Left ventricle myocardium superior (tissue), 1 donor: ENCODE measurements at places on chromosomes 7 and 10. TPM values are rescaled to one million over a fixed set of nuclear protein-coding genes. Genes with fewer than 3 reads are reported as not detected.
A peak's percentile ranks its signal among the peaks of the same experiment; 100 is the strongest.

DNA sequence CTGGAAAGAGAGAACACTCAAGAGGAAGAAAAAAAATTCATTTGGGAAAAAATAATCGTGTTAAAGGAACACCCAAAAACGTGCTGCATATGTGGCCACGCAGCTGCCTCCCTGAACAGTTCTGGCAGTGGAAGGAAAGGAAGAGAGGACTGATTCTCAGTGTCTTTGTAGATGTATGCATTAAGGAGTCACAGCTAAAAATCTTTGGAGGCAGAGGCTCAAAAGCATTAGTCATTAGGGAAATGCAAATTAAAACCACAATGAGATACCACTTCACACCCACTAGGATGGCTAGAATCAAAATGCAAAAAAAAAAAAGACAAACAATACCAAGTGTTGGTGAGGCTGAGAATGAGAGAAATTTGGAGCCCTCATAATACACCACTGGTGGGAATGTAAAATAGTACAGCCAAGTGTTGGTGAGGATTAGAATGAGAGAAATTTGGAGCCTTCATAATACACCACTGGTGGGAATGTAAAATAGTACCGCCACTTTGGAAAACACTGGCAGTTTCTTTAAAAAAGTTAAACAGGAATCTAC is 134.7 kb downstream of the SLIT1 start:
- no peak for DNase-seq

DNA sequence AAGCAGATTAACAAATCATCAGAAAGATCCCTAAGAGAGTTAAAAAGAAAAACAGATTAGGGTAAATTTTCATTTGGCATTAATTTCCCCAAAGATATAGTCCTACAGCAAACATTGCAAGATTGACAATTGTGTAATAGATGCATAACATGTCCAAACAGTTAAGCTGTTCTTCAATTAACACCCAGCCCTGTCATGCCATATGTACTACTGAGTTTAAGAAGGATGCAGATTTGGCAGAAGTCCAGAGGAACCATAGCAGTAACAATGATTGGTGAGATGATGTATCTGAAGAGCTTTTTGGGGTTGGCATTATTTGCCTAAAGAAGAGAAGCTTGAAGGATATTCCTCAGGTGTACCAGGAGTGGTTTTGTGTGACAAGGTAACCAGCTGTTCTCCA is 287.6 kb downstream of the LRMDA start:
- DNase-seq, result no peak

The ELFN1 gene
- 12.0 TPM for total RNA-seq

DNA sequence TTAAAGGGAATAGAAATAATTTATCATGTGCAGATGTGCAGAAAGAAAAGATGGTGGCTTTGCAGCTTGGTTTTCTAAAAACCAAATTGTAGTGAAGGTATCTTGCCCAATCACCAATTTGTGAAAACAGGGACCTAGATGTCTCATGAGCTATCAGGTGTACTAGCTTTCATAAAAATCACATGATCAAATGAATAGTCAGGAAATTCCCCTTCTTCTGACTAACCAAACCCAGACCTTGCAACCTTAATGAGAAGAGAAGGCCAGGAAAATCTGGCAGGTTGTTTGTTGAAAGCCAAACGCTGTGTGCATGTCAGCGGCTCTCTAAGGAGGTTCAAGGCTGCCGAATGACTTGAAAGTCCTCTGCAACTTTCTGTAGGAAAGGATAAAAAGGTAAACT is 304.4 kb upstream of the NRP1 start:
- DNase-seq, result no peak

- no peak for DNase-seq
Measured at GRCh38 chr7:50359258-50359994, 54.9 kb downstream of the IKZF1 start.

GRCh38 chr7:41255113-41255512 is 447.8 kb downstream of the INHBA start:
- no peak for DNase-seq

- peak; percentile 43 for DNase-seq
Measured at GRCh38 chr7:2157473-2158279, 75.1 kb downstream of the MAD1L1 start.

The WNT2 gene
- 0.57 TPM for total RNA-seq

DNA sequence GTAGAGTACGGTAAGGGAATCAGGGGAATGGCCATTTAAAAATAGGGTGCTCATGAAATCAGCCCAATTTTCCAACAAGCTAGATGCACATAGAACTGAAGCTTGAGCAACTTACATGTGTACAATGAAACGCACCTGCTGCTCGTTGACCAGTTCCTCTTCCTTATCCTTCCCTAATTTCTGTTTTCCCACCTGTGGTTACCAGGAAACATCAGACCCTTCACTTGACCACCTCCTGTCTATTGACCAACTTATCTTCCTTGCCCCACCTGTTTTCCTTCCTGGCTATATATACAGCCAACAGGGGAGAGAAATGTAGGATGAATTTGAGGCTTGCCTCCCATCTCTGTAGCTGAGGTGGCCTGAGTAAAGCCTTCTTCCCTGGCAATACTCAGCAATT is 37.8 kb upstream of the RAPGEF5 start:
- DNase-seq, result no peak

DNA sequence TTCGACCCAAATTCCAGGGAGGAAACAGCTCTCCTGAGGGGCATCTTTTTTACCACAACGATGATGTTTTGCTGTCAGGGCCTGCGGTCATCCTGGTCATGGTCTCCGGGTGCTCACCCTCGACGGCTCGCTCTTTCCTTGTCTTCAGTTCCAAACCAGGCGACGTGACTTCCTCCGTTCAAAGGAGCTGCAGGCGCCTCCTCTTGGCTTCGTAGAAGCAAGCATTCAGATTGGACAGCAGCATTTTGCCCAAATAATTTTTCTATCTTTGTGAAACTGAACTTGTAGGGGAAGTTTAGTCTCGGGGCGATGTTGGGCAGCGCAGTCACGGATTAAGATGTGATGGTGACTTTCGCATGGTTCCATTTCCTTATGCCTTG is 208.9 kb downstream of the DNAJB6 start:
- no peak for DNase-seq

- DNase-seq, result peak; percentile 89
Measured at GRCh38 chr10:122128357-122128756, 139.4 kb downstream of the TACC2 start.

- no peak for DNase-seq
Measured at GRCh38 chr10:115957012-115957399, 316.0 kb downstream of the GFRA1 start.

DNA sequence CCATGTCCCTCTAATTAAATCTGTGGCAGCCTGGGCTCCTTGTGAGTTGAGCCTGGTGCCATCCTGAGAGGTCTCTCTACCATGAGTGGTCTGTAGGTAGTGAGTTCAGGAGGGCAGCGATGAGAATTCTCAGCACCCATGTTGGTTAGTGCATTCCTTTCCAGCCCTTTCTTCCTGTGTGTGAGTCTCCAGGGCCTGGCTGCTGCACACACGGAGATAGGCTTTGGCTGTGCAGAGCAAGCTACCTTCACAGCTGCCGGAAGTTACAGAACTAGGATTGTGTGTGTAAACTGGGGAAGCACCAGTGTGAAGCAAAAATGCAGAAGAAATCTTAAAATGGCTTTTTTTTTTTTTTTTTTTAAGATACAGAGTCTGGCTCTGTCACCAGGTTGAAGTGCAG is 358.6 kb downstream of the PAXIP1 start:
- no peak for DNase-seq

- no peak for DNase-seq
Measured at GRCh38 chr10:79425074-79425532, 20.3 kb downstream of the ZCCHC24 start.

DNA sequence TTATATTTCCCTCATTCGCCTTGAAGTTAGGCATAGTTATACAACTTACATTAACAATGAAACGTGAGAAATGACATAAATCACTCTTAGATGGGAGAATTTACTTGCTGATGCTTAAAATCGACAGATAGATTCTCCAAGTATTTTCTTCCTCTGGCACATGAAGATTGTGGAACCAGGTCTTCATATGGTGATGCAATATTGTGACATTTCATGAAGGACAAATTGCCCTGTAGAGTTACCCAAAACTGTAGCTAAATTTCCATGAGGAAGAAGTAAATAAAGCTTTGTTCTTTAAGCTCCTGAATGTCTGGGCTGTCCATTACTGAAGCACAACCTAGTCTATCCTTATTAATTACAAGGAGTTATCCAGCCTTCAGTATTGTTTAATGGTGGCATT is 353.1 kb downstream of the THSD7A start:
- DNase-seq, result no peak

DNA sequence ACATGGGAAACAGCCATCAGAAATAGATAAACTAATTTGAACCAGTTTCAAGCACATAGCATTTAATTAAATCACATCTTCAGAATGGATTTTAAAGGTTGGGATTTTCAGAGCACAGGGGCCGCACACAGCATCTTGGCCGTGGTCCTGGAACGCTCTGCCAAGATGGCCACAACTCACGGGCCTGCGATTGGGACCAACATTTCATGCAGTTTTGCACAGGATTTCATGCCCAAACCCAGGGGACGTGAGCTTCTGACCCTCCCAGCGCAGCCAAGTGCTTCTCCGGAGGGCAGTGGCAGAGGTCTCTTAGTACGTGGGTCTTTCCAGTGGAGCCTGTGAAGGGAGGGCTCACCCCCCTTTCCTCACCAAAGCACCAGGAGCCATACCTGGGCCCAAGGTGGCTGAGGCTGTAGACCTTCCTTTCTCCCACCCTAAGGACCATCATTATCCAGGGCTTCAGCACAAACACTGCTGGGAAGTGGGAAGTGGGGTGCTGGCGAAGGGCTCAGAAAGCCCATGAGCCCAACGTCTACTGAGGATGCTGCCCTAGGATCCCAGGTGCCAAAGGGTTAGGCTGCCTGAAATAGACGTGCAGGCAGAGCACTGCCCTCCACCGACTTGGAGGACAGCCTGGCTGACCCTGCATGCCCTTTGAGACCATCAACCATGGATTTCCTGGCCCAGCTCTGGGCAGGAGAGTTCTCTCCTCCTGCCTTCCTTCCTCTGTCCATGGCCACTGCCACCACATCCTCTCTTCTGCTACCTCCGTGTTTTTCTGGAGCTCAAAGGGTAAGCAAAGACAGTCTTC is 611.2 kb upstream of the MGMT start:
- DNase-seq, result peak; percentile 36

The CPN1 gene
- not detected for total RNA-seq

The RTKN2 gene
- not detected for total RNA-seq

DNA sequence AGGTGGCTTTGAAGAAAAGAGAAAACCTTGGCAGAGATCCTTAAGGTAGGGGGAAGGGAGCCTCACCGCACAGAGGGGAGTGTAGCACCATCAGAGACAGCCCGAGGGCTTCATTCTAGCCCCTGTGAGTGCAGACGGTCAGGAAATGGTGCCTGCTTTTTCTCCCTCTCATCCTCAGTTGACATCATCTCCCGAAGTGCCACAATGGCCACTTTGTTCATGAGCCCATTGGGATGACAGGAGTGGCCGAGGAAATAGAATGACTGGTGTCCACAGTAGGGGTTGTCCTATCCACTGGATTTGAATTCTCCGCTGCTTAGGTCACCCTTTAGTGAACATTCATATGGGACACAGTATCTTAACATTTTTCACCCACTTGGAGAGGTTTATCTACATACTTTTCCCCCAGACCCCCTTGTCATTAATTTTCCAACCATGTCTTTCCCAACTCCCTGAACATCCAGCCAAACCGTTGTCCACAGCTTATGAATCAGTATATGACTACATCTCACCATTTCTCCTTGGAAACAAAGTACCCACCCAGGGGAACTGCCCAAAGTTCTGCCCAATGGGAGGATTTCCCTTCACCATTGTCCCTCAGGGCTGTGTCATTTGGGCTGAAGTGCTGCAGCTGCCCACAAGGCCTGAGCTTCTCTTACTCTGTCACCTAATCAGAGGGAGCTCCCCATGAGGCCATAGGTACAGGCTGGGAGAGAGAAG is 108.8 kb downstream of the ADCY1 start:
- no peak for DNase-seq

The TDRD1 gene
- 2.7 TPM for total RNA-seq

The ITPRID1 gene
- not detected for total RNA-seq

The GNGT1 gene
- not detected for total RNA-seq

The TMEM184A gene
- total RNA-seq, result 0.22 TPM

DNA sequence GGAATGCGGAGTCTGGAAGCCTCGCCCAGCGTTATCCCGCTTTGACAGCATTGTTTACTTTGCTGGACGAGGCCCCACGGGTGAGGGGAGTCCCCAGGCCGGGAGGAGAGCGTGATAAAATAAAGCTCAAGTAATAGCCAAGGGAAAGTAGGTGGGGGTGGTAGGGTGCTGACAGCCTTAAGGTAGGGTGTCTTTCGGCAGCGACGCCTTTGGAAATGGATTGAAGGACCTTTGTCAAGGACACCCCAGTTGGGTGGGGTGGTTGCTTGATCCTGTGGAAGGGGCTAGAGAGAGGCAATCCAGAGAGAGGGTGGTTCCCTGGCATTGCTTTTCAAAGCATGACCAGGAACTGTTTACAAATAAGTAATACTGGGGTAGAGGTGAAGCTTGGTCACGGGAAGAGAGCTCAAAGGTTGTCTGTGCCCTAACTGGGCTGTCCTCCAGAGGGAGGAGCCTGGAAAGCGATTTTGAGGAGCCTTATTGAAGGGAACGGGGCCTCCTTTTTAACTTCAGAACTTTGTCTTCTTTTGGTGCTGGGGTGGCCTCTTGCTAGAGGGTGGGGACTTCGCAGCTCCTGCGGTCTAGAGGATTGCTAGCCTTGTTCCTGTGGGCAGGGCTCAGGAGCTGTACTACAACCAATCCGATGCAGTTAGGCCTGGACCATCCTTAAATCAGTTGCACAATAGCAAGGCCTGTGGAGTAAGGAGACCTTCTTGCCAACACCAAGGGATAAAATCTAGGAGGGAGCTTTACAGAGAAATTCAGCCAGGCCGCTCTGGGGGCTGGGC is 1.3 kb downstream of the EIF4EBP2 start:
- DNase-seq, result peak; percentile 80

The NODAL gene
- not detected for total RNA-seq

The GNG11 gene
- 20.3 TPM for total RNA-seq

DNA sequence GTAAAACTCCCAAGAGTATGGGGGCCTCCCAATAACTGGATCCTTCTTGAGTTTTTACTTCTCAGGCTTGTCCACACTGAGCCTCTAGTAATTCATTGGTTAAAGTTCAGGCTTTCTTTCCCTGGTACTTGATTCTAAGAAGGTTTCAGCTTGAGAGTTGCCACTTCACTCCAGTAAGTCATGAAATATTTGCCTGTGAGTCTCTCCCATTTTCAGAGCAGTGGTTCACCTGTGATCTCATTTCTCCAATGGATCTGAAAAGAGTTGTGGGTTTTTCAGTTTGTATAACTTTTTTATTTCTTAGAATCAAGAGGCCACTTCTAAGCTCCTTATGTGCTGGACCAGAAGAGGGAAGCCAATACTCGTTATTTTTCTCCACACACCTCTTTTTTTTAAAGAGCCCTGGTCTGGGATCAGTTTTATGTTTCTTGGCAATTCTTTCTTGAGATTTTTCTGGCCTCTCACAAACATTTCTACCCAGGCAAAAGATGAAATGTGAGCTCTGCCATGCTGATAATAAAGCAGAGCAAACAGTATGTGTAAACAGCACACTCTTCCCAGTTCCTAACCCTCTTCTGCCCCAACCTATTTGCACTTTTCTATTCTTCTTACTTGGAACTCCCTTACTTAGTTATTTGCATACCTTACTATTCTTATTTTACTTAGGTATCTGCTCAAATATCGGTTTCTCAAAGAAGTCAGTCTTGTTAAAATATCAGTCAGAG is 983.4 kb downstream of the CCSER2 start:
- no peak for DNase-seq

The CCDC172 gene
- not detected for total RNA-seq
